ENCODE measurements at places on chromosomes 5 and 9.

DNA sequence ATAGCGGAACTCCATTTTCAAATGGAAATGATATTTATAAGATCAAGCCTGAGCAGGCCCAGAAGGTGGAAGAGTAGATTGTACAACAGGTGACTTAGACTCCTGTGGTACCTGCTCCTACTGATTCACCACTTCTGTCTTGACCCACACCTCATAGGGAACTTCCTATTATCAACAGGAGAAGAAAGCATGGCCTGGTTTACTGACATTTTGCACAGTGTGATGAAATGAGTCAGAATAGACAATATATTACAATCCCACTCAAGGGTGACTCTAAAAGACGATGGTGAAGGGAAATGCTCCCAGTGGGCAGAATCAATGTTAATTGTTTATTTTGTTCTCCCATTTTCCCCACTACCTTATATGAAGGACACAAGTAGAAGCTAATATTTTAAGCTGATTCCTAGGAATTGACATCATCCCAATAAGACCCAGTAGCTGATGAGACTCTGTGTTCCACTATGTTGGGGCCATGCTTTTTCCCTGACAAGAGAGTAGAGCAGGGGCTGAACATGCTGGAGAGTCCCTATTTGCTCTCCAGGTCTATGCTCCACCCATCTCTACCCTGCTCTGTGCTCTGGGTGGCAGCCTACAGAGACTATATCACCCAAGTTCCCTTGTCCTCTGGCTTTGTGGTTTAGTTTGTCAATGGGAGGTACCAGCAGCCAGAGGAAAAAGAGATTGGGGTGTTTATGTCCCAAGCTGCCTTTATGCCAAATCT lies 163.4 kb upstream of the FSTL4 start:
- no peak for DNase-seq

DNA sequence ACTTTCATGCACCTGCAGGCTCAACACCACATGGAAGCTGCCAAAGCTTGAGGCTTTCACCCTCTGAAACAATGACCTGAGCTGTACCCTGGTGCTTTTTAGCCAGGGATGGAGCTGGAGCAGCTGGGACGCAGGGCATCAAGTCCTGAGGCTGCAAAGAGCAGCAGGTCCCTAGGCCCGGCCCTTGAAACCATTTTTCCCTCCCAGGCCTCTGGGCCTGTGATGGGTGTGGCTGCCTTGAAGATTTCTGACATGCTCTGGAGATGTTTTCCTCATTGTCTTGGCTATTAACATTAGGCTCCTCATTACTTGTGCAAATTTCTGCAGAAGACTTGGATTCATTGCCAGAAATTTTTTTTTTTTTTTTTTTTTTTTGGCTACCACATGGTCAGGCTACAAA lies 30.3 kb upstream of the GHR start:
- no peak for DNase-seq

GRCh38 chr9:10041726-10042229 lies 571.0 kb downstream of the PTPRD start:
- no peak for DNase-seq

- DNase-seq: no peak
Measured at GRCh38 chr5:5430136-5430535, 7.7 kb downstream of the ICE1 start.

Measured in Ammon's horn (tissue), 1 donor.